Stomach (tissue), 19 donors: ENCODE measurements at places on chromosomes 16 and 17.

GRCh38 chr17:49252148-49252695 is 21.6 kb upstream of the PHOSPHO1 start:
- DNase-seq: peak; percentile 28

GRCh38 chr17:16040710-16041251 is 41.2 kb downstream of the TTC19 start:
- DNase-seq: peak; percentile 56

DNA sequence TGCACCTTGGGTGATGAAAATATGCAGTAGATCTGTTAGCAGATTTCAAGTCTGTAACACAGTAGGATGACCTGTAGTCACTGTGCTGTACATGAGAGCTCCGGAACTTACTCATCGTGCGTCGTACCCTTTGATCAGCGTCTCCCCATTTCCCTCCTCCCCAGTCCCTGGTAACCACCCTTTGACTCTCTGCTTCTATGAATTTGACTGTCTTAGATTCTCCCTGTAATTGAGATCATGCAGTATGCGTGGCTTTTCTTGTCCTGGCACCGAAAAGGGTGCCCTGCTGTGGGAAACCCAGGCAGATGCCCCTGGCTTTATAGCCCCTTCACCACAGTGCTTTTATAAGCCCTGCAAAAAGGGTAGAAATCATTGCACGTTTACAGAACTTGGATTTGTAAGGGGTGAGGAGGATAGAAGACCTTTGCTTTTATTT is 20.5 kb downstream of the CLEC16A start:
- no peak for DNase-seq

- DNase-seq: no peak
Measured at GRCh38 chr16:85640585-85640984, 27.5 kb downstream of the GSE1 start.

DNA sequence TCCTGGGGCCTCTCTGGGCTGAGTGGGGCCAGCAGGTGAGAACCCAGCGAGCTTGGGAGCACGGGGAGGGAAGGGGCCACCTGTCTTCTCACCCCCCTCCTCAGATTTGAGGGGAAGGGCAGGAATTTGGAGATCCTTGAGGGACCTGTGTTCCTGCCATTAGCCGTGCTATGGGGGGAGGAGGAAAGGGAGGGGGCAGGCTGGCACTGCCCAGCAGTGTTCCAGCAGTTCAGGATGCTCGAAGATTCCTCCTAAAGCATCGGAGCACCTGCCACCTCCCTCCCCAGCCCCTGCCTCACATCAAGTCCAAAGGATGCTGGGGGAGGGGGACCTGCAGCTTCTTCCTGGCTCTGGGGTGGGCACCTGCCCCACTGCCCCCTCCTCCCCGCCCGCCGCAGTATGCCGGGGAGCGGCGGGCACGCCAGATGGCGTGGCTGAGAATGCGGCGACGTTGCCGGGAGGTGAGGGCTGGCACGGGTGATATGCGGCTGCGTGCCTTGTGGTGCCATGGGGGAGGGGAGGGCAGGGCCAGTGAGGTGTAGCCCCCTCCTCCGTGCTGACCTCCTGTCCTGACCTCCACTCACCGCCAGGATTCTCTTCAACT is 4.7 kb upstream of the NEUROD2 start:
- no peak for DNase-seq

GRCh38 chr17:16493531-16494046 is 1.6 kb upstream of the LRRC75A start:
- no peak for DNase-seq

GRCh38 chr17:58254803-58255202 is 16.4 kb downstream of the LPO start:
- no peak for DNase-seq

GRCh38 chr17:330993-331701 is 21.5 kb downstream of the RPH3AL start:
- DNase-seq: peak; percentile 70

DNA sequence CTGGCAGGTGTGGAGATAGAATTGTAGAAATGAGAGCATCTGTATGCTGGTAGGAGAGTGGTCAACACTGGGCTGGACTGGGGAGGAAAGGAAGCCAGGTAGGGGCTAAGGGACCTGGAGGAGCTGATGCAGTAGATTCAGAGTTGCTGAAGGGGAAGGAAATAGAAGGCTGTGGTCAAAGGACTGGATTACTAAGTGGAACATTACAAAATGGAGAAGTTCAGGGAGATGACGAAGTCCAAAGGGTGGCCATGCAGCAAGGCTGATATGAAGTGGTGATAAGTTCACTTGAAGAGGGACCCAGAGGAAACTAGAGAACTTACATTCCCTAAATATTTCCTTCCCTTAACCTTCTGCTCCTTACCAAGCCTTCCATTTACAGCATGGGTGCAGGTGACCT is 8.6 kb upstream of the CCL2 start:
- DNase-seq: no peak

DNA sequence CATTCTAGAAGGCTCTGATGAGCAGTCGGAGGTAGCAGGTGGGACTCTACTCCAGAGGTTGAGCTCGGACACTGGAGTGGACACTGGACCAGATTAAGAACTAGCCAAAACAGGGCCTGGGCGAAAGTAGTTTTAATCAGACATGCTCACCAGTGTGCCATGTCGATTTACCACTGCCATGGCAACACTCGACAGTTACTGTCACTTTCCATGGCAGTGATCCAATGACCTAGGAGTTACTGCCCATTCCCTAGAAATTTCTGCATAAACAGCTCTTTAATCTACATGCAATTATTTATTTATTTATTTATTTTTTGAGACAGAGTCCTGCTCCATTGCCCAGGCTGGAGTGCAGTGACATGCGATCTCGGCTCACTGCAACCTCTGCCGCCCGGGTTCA is 7.2 kb upstream of the METTL9 start:
- DNase-seq: no peak

DNA sequence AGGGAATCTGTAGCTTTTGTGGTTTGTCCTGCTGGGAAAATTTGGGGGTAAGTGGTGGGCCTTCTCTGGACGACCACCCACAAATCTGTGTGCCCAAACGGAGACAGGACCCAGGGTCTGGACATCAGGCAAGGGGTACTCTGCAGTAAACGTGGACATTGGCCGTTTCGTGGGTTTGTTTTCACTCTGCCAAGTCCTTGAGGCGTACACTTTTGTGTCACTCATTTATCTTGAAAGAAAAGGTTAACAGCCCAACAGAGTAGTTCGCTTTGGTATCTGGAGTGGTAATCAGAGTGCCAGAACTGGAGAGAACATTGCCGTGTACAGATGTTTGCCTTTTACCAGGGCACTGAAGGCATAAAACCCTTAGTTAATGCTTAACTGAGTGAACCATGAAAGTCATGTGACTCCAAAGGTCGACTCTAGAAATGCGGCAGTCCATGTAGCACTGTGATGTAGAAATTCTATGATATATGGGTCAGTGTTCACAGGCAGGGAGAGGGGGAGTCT is 15.4 kb downstream of the NAA60 start:
- peak; percentile 57 for DNase-seq

DNA sequence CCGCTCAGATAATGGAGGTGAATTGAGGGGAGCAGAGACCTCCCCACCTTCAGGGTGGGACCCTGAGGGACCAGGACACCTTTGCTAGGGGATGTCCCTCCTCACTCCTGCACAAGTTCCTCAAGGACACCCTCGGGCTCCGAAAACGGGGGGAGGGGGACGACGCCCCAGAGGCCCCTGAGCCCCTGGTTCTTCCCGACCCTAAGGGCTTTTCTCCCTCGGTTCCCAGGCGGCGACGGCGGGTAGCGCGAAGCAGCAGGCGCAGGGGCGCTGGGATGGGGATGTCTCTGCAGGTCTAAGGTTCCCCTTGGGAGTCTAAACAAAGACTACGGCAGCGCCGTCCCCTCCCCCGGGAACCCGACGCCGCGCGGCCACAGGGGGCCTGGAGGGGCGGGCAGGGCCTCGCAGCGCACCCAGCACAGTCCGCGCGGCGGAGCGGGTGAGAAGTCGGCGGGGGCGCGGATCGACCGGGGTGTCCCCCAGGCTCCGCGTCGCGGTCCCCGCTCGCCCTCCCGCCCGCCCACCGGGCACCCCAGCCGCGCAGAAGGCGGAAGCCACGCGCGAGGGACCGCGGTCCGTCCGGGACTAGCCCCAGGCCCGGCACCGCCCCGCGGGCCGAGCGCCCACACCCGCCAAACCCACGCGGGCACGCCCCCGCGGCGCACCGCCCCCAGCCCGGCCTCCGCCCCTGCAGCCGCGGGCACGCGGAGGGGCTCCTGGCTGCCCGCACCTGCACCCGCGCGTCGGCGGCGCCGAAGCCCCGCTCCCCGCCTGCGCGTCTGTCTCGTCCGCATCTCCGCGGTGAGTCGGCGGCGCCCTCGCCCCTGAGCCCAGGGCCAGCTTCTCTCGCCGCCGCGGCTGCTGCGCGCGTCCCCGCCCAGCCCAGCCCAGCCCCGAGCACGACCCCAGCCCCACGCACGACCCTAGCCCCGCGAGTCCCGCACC is 36.7 kb upstream of the NDRG4 start:
- DNase-seq: no peak

GRCh38 chr17:83098241-83099085 is 19.1 kb downstream of the METRNL start:
- peak; percentile 82 for DNase-seq

DNA sequence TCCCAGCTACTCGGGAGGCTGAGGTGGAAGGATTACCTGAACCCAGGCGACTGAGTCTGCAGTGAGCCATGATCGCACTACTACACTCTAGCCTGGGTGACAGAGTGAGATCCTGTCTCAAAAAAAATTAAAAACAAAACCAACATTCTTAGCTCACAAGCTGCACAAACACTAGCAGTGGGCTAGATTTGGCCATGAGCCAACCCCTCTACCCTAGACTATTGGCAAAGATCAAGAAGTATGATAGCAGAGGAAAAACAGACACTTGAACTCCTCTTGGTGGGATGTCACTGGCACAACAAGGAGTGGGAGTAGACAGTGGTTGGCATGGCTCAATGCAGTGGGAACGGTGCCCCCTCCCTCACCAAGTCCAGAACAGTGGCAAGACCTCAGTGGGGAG is 19.6 kb upstream of the RIPOR1 start:
- DNase-seq: no peak

DNA sequence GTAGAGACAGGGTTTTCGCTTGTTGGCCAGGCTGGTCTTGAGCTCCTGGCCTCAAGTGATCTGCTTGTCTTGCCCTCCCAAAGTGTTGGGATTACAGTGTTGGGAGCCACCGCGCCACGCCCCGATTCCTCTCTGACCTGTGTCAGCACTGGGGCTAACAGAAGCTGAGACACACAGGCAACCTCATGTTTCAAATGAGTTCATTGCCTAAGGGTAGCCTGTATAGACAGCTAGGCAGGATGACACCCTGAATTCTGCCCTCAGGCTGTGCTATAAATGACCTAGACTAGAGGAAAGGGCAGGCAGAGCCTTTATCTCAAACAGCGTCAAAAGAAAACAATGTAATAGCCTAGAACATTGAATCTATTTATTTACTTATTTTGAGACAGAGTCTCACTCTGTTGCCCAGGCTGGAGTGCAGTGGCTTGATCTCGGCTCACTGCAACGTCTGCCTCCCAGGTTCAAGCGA is 2.3 kb upstream of the CDK3 start:
- no peak for DNase-seq

DNA sequence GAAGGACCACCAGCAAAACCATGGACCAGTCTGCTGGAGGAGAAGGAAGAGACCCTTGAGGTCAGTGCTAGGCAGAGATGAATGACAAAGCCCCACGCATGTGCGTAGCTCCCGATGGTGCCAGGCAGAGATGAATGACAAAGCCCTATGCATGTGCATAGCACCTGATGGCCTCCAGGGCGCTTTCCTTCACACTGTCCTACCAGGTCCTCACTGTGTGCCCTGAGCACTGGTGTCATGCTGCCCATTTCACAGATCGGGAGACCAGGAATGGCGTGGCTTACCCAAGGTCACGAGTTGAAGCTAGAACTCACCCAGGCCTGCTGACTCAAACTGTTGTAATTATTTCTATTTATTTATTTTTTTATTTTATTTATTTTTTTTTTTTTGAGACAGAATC is 149.6 kb downstream of the KATNIP start:
- DNase-seq: no peak

- DNase-seq: no peak
Measured at GRCh38 chr17:74326506-74326905, 480 bp downstream of the KIF19 start.

DNA sequence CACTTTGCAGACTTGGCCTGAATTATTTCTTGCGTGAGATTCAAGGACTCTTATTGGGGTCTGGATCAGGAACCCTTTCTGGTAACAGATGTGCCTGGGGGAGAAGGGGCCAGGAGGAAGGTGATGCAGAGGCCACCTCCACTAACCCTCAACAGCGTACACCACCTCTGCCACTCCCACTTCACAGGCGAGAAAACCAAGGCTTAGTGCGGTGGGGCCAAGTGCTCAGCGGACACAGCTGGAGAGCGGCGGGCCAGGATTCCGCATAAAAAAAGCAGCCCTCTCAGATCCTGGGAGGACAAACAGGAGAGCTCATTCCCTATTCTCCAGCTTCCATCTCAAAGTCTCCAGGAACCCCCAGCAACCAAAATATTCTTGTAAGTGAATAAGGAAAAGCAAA is 51.4 kb downstream of the SLC7A5 start:
- DNase-seq: no peak

DNA sequence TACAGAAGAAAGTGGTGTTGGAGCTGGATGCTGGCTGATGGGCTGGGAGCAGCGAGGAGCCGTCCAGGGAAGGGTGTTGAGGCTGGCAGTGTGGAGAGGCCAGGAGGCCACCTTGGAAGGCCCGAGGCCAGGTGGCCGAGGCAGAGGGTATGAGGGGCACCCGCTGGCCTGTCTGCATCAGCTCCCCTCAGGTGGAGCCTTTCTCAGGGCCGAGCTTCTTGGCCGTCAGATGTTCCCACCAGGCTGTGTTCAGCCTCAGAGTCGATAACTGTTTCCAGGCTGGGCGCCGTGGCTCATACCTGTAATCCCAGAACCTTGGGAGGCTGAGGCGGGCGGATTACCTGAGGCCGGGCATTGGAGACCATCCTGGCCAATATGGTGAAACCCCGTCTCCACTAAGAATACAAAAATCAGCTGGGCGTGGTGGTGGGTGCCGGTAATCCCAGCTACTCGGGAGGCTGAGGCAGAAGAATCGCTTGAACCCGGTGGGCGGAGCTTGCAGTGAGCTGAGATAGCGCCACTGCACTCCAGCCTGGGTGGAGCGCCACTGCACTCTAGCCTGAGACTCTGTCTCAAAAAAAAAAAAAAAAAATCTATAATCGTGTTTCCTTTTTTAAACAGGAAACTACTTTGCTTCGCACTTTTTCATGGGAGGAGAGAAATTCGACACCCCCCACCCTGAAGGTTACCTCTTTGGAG is 25.3 kb downstream of the MGRN1 start:
- DNase-seq: no peak

- no peak for DNase-seq
Measured at GRCh38 chr17:41009301-41009760, 403 bp upstream of the KRTAP3-1 start.

DNA sequence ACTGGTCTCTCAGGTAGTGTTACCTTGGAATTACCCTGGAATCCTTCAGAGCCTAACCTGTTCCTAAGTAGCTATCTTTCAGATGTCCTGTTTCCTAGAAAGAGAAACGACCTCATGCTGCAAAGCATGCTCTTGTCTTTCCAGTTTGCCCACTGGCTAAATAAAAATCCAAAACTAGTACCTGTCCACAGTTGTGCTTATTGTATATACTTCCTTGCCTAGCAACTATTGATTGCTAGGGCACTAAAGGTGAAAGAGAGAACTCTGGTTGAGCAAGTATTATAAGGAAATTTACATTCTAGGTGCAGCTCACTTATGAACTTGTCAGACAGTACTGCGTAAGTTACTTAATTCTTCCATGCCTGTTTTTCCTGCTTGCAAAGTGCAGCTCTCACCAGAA is 38.5 kb downstream of the LIG3 start:
- DNase-seq: no peak
